ENCODE measurements at places on chromosomes 5 and 9. TPM values are rescaled to one million over a fixed set of nuclear protein-coding genes. Genes with fewer than 3 reads are reported as not detected.

DNA sequence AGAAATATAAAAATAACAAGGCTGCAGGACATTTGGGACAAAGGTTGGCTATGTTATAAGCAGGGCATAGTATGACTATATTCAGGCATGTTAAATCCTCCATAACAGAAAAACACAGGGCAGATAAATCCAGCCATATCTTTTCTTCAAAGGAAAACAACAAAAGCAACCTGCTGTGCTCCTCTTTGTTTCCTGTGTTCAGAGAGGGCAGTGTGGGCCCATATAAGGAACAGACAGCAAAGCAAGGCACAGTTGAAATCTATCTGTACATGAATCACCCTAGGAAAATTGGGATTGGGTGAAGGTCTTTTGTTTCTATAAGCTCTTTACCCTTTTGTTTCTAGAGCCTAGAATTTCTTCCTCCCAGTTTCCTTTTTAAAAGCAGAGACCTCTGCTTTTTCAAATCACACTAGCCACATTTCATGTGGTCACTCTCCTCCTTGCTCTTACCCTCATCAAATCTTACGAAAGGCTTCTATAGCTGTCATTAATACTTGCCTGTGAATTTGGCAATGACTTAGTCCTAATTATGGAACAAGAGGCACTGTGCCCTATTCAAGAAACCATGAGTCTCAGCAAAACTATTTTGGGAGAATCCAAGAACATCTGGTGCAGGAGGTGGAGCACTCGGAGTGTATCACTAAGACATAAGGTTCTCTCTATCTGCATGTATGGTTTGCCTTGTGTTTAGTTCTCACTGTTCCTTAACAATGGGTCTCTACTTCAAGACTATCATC lies 1.8 kb downstream of the GZMA start:
- DNase-seq, result no peak

DNA sequence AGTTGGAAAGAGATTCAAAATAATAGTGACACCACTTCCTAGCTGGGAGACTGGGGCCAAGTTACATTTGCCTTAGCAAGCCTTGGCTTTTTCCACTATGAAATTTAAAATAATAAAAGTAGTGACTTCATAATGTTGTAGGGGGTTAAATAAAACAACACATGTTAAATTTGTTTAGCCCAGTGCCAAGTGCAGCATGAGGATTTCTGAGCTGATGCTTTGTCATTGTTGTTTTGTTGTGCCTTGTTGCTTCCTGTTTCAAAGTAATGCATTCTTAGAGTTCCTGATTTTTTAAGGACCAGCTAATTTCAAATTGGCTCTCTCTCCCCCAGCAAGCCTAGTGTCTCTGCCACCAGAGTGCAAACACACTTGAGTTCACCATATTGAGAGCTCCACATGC lies 270.7 kb upstream of the PAPPA start:
- DNase-seq, result no peak

DNA sequence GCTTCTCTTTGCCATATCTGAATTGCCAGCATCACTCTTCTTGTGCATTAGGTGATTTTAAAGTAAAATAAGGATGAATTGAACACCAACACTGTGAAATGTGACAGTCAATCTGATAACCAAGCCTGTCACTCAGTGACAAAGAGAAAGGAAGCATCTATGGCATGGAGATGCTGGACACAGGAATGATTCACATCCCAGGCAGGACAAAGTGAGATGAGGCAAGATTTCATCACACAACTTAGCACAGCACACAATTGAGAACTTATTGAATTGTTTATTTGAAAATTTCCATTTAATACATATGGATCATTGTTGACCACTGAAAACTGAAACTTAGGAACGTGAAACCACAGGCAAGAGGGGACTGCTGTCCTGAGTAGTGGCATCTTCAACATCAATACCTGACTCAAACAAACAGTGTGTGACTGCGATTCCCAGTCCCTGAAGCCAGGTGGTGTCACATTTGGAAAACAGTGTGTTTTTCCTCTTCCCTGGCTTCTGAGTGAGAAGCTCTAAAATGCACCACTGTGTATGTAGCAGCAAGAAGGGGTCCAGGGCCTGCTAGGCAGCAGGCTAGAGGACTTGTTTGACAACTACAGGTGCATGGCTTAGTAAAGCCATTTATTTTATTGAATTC lies 10.7 kb downstream of the GAPT start:
- DNase-seq, result no peak

DNA sequence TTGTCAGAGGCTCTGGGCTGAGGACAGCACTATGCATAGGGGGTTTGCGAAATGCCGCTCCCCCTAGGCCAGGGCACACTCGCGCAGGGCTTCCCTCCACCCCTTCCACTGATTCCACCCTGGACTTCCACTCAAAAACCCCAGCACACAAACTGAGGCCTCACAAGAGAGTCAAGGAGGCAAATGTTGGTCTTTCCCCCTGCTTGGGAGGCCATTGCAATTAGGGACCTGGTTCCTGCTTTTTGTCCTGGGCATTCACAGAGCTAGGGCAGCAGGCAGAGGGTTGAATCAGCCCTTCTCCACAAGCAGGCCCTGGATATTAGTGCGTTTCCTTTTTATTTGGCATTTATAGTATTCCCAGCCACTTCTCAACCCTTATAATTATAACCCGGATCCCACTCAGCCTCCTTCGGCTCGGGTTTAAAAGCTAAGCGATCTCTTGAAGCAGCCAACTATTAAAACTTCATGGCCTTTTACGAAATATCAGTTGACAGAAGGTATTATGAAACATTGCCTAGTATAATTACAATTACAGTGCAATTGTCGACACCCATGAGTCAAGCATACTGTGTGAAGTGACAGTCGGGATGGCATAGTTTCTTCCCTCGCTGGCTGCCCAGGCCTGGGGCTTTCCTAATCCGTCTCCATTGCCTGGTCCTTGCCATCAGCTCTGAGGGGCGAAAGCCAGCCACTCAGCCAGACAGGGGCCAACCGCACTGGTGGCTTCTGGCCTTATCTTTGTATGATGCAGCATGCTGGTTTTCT lies 285.5 kb upstream of the MAP3K1 start:
- no peak for DNase-seq

- DNase-seq, result no peak
Measured at GRCh38 chr9:101432740-101433139, 2.8 kb downstream of the ALDOB start.

GRCh38 chr9:11915699-11916098 lies 777.5 kb upstream of the TYRP1 start:
- no peak for DNase-seq

DNA sequence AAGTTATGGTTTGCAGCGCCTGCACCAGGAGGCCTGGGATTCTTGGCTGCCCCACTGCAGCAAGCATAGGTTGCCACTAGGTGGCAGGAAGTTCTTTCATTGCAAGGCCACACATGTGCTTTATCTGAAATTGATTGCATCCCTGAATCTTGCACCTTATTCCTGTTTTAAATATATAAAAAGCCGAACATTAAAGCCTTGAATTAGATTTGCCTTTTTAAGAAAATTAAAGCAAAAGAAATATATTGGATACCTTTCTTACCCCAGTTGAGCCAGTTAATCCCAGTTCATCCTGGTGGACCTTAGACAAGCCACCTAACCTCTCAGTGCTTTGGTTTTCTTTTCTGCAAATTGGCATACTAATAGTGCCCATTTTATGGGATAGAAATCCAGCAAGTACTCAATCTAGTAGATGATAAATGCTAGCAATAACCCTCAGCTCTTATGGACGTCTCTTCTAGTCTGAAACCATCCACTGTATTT lies 6.3 kb upstream of the TRMT10B start:
- peak; percentile 51 for DNase-seq

TMEM215 gene
- total RNA-seq, result not detected

LHX6 gene
- 2.5 TPM for total RNA-seq

- DNase-seq, result no peak
Measured at GRCh38 chr5:167967494-167968177, 323.8 kb upstream of the WWC1 start.

Data from A172 (cell line).